Esophagus muscularis mucosa (tissue), 4 donors: ENCODE measurements at places on chromosomes 7 and 10. TPM values are rescaled to one million over a fixed set of nuclear protein-coding genes. Genes with fewer than 3 reads are reported as not detected.

GRCh38 chr7:66099232-66099550 lies 15.5 kb upstream of the CRCP start:
- no peaks in the 10 kb centered on the region for H3K36me3 ChIP-seq
- H3K27ac ChIP-seq: peak overlapping the region; percentile 84
- H3K4me1 ChIP-seq: peaks cover 3% of the 10 kb centered on the region
- peak overlapping the region; percentile 58 for H3K4me3 ChIP-seq
- no peak for DNase-seq
- no peaks in the 10 kb centered on the region for H3K27me3 ChIP-seq

DNA sequence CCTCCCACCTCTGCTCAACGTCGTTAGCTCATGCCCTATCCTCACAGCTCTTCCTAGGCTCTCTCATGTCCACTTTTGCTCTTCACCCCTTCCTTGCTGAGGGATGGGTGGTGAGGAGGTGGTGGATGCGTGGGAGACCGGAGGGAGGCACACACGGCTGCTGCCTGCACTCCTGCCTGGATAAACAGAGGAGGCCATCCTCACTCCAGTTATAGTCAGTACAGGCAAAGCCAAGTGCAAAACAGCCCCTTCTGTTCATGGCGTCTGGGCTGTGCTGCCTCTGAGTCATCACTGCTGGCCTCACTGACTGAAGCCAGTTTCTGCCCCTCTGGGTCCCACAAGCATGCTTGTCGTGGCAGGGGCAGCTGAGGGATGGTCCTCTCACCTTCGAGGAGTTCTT lies 31.9 kb upstream of the LRRC4 start:
- DNase-seq: no peak
- no peak overlapping the region for H3K4me3 ChIP-seq
- no peaks in the 10 kb centered on the region for H3K27me3 ChIP-seq
- no peaks in the 10 kb centered on the region for H3K4me1 ChIP-seq
- H3K27ac ChIP-seq: no peak overlapping the region

DNA sequence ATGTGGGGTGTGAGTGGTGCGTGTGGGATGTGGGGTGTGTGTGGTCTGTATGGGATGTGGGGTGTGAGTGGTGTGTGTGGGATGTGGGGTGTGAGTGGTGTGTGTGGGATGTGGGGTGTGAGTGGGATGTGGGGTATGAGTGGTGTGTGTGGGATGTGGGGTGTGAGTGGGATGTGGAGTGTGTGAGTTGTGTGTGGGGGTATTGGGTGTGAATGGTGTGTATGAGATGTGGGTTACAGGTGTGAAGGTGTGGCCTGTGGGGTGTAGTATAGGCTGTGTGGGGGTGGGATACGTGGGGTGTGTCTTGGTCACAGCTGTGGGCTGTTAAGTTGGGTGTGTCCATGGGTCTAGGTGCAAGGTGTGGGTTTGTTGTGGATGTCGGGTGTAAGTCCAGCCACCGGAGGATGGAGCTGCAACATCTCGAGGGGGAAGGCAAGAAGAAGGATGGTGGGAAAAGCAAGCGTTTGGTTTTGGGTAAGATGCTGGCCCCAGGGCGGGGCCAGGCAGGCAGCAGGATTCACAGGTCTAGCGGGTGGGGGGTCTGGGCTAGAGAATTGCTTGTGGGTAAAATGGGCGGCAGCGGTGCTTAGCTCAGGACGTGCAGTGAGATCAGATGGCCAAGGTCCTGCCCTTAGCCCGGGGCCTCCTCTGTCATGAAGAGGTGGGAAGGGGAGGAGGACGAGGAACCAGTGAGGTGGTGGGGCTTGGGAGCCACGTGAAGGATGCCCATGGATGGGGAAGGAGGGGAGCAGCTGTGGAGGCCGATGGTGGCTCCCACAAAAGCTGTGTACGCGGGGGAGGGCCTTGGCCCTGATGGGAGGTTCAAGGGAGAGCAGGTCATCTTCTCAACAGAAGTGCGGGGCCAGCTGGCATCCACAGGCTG lies 60.1 kb downstream of the CFAP46 start:
- no peak overlapping the region for H3K27ac ChIP-seq
- H3K36me3 ChIP-seq: no peaks in the 10 kb centered on the region
- no peaks in the 10 kb centered on the region for H3K27me3 ChIP-seq

DNA sequence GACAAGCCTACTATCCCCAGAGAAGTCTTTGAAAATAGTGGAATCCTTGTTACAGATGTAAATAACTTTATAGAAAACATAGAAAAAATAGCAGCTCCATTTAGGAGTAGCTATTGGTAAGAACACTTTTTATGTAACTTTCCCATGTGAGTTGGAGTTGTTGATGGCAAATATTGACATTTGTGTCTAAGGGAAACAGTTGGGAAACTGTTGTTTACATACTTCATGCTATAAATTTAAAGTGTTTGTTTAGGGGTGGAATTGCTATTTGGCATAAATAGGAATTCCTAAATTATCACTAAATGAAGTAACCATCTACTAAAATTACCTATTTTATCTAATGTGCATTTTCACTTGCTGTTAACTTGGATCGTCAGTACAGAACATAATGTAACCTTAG lies 50.7 kb downstream of the GDI2 start:
- DNase-seq: no peak
- no peak overlapping the region for H3K27ac ChIP-seq
- peaks cover 97% of the 10 kb centered on the region for H3K36me3 ChIP-seq
- H3K4me1 ChIP-seq: no peaks in the 10 kb centered on the region
- no peak overlapping the region for H3K4me3 ChIP-seq

DNA sequence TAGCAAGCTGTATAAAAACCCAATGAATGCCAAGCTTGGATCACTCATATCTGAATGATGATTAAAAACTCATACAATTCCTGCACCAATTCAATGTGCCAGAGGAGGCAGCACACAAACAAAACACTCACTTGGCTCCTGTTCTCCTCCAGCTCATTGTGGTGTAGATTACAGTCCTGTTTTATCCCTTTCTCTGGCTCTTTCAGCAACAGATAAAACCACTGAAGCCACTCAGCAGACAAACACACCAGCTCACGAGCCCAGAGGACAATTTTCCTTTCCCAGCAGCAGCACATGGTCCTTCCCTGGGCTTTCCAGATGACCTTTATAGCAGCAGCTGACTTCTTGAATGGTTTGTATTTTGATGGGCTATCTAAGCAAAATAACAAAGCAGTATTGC lies 107.3 kb upstream of the STARD3NL start:
- H3K27me3 ChIP-seq: no peaks in the 10 kb centered on the region
- no peaks in the 10 kb centered on the region for H3K4me1 ChIP-seq
- no peak overlapping the region for H3K27ac ChIP-seq

Gene CACNB2
- 73.5 TPM for total RNA-seq

Gene CYP26C1
- under 0.01 TPM for total RNA-seq

DNA sequence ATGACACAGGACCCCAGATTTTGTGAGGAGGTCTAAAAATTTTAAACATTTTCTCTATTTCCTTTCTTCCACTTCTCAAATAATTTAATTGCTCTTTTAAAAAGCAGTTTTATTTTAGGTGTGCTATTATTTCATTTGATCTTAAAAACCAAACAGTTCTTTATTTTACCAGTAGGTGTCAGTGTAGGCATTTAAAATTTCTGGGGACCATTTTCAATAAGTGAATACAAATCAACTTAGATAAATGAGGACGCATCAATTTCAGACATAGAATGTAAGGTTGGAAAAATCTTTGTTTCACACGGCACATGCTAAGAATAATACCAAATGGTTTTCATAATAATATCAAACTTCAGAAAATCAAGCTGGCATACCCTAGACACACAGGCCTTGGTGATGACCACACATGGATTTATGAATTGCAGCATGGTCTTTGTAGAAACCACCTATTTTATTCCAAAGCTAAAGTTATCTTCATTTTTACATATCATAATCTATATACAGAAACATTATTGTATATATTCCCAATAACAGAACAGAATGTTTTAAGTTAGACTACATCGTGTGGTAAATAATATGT lies 127.6 kb upstream of the SLC26A5 start:
- no peaks in the 10 kb centered on the region for H3K27me3 ChIP-seq
- H3K36me3 ChIP-seq: no peaks in the 10 kb centered on the region
- no peak for DNase-seq
- H3K4me3 ChIP-seq: no peak overlapping the region
- no peaks in the 10 kb centered on the region for H3K4me1 ChIP-seq

DNA sequence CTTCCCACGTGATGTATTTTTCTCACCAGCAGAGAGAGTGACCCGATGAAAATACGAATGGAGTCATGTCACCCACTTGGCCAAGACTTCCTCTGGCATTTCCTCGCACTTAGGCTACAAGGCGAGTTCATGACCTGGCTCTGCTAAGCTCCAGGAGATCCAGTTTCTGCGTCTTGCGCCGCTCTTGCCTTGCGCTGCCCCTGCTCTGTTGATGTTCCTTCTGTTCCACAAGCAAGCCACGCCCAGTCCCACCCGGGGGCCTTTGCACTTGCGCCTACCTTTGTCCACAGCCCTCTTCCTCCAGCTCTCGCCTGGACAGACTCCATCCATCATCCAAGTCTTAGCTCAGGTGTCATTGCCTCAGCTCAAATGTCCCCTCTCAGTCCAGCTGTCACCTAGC lies 116.3 kb upstream of the SHH start:
- no peak for DNase-seq
- H3K4me3 ChIP-seq: no peak overlapping the region
- no peaks in the 10 kb centered on the region for H3K4me1 ChIP-seq
- no peak overlapping the region for H3K27ac ChIP-seq

- peak overlapping the region; percentile 28 for H3K27ac ChIP-seq
- no peaks in the 10 kb centered on the region for H3K27me3 ChIP-seq
- H3K4me3 ChIP-seq: no peak overlapping the region
- peaks cover 66% of the 10 kb centered on the region for H3K4me1 ChIP-seq
Measured at GRCh38 chr10:74889662-74889998, 63.2 kb downstream of the KAT6B start.

Gene CFAP69
- 8.6 TPM for total RNA-seq

- peak overlapping the region; percentile 75 for H3K27ac ChIP-seq
- H3K36me3 ChIP-seq: no peaks in the 10 kb centered on the region
- DNase-seq: no peak
- H3K27me3 ChIP-seq: no peaks in the 10 kb centered on the region
- peaks cover 38% of the 10 kb centered on the region for H3K4me1 ChIP-seq
Measured at GRCh38 chr7:74467876-74468275, 14.2 kb downstream of the GTF2IRD1 start.

- H3K27me3 ChIP-seq: no peaks in the 10 kb centered on the region
- H3K4me3 ChIP-seq: no peak overlapping the region
- no peaks in the 10 kb centered on the region for H3K36me3 ChIP-seq
Measured at GRCh38 chr7:66315192-66315591, 110.1 kb downstream of the TPST1 start.

DNA sequence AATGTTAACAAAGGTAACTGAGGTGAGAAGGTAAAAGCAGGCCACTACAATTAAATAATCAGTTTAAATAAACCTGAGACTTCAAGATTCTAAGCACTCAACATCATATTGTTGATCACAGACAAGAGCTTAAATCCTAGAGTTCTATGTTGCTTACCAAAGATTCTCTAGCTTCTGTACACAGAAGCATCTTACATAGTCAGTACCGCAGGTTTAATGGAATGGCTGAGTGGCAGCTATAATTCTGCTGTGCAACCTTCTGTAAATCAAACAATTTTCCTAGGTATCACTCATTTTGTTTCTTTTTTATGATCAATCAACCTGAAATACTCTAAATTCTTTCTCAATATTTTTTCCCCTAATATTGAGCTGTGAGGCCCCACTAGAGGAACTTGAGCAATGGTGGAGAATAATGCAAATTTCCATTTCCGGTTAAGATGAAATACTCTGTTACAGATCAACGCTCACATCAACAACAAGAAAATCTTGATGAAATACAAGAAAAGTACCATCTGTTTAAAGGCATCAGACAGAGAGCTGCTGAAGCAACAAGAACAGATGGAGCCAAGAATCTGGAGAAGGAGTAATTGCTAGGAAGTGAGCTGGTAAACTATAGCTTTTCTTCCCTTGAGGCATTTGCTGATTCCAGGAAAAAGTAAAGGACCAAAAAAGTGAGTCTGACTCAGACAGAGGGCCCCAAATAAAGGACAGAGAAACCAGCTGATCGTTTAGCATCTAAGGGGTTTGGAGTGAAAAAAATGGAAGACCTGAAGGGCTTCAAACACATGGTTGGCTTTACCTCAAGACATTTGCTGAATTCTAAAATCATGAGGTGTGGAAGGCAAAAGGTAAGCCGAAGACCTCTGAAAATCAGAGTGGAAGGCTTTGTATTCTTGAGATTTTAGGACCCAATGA lies 22.6 kb downstream of the PNPLA8 start:
- H3K36me3 ChIP-seq: peaks cover 49% of the 10 kb centered on the region
- no peak overlapping the region for H3K4me3 ChIP-seq
- no peaks in the 10 kb centered on the region for H3K4me1 ChIP-seq
- no peaks in the 10 kb centered on the region for H3K27me3 ChIP-seq
- H3K27ac ChIP-seq: no peak overlapping the region
- DNase-seq: no peak

Gene NEURL1
- 0.39 TPM for total RNA-seq

DNA sequence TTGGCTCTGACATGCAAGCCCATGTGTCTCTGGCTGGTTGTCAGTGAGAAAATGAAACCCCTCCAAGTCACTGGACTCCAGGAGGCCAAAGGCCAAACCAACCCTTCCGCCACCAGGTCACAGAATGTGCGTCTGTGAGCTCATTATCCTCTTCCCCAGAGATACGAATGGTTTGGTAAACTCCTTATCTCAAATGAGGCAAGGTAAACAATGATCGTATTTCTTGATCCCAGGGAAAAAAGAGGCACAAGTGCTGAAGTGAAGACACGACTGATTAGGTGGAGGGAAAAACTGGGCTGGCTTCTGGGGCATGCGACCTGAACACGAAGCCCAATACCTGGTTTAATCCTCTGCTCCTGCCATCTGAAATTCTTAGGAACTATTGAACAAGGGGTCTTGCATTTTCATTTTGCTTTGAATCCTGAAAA lies 70.6 kb upstream of the ARID5B start:
- H3K4me3 ChIP-seq: no peak overlapping the region
- H3K36me3 ChIP-seq: no peaks in the 10 kb centered on the region
- H3K27me3 ChIP-seq: no peaks in the 10 kb centered on the region

Gene TUBAL3
- 0.66 TPM for total RNA-seq

Gene LRMDA
- total RNA-seq: 34.9 TPM

Gene GCK
- 2.8 TPM for total RNA-seq

Gene EGR2
- 0.26 TPM for total RNA-seq

Gene TMEM26
- 0.17 TPM for total RNA-seq

- no peak overlapping the region for H3K27ac ChIP-seq
- no peaks in the 10 kb centered on the region for H3K36me3 ChIP-seq
- H3K4me3 ChIP-seq: no peak overlapping the region
- H3K4me1 ChIP-seq: no peaks in the 10 kb centered on the region
- DNase-seq: no peak
Measured at GRCh38 chr7:8353991-8354390, 79.4 kb upstream of the NXPH1 start.

Gene JAZF1
- 30.4 TPM for total RNA-seq

Gene ABCB1
- 7.6 TPM for total RNA-seq

Gene PTPRZ1
- 10.3 TPM for total RNA-seq
